Effector memory CD8-positive, alpha-beta T cell (primary cell): ENCODE measurements at places on chromosomes 2 and 18.

- DNase-seq: no peak
Observed at GRCh38 chr18:79529296-79529695, 133.6 kb downstream of the NFATC1 start.

- DNase-seq: no peak
Observed at GRCh38 chr2:29123617-29124349, 8.6 kb downstream of the CLIP4 start.

DNA sequence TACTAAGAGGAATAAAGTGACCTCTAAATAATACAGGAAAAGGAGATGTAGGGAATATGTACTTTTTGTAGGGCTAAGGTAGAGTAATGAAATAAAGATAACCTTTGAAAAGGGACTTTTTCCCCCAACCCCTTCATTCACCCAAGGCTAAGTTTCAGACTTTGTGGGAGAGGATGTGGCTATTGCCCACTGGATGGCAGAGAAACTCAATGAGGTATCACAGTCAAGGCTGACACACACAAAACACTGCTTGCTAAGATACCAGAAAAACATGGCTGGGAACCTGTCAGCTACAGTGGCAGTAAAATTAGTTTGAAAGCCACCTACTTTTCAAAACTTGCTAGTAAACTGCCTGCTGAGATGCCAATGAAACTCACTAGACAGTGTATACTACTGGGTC lies 158.8 kb upstream of the WDSUB1 start:
- DNase-seq: no peak

- no peak for DNase-seq
Observed at GRCh38 chr2:67389286-67389685, 7.8 kb upstream of the ETAA1 start.

DNA sequence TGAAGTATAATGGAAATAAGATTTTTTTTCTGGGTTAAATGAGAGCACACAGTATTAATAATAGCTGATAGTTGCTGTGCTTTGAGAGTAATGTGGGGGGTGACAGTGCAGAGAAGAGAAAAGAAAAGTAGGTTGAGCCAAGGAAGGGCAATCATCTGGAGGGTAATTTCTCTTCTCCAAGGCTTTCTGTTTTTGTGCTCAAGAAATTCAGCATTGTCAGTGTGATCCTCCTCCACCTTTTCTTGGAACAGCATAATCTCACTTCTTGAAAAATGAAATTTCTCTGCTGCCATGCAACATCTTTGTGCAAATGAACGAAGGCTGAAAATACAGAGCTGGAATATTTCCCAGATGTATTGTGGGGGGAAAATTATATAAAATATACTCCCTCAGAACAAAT lies 673.1 kb downstream of the LRRTM4 start:
- no peak for DNase-seq

DNA sequence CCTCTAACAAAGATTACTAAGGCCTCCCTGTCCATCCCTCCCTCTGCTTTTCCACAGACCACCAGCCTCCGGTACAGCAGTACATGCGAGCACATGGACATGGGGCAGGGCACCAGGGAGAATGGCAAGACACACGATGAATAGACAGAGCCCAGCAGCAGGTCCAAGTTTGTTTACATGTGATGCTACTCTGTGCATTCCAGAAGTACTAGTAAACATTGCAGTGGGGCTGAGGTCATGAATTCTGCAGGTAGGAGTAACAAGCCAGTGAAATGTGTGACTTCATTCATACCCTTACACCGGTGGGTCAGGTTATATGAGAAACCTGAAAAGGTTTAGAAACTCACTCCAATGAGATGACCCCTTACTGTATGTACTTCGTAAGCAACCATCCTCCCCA lies 205.7 kb downstream of the BCL11A start:
- no peak for DNase-seq

- DNase-seq: no peak
Observed at GRCh38 chr2:240451791-240452461, 16.5 kb downstream of the GPC1 start.

DNA sequence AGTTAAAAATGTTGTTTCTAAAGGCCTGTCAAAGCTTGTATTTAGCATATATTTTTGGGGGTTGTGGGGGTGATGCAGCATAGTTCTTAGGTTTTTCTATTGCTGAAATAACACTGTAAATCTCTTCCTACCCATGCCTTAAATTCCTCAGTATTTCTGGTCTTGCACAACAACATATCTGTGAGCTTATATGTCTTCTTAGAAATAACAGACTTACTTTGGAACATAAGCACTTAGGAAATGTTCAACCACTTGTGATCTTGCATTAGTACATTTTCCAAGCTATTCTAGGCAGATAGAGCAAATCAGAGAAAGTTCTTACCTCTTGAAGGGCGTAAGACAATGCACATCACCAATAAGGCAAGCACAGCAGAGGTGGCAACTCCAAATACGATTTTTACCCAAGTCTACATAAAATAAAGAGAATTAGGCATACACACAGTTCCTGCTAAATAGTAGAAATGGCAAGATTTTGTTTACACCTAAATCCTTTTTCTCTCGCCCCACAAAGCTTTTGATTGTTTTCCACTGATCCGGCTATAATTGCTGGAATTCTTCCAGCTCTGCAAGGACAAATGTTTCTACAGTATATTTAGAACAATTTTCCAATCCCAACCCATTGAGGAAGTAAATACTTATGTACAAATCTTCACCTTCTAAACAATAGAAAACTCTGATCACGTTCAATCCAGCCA lies 512 bp downstream of the FAP start:
- DNase-seq: no peak

- no peak for DNase-seq
Observed at GRCh38 chr2:113795405-113795920, 39.0 kb upstream of the SLC35F5 start.

DNA sequence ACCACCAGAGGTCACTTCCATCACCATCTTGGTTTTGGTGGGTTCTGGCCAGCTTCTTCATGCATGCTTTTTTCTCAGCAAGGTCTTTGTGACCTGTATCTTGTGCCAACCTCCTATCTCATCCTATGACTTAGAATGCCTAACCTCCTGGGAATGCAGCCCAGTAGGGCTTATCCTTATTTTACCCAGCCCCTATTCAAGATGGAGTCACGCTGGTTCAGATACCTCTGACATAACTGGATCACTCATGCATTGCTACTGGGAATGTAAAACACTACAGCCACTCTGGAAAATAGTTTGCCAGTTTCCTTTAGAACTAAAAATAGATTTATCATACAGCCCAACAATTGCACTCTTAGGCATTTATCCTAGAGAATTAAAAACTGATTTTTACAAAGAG lies 219.2 kb downstream of the IRS1 start:
- DNase-seq: no peak

- DNase-seq: peak; percentile 33
Observed at GRCh38 chr2:70340761-70341476, 39.1 kb upstream of the FAM136A start.

DNA sequence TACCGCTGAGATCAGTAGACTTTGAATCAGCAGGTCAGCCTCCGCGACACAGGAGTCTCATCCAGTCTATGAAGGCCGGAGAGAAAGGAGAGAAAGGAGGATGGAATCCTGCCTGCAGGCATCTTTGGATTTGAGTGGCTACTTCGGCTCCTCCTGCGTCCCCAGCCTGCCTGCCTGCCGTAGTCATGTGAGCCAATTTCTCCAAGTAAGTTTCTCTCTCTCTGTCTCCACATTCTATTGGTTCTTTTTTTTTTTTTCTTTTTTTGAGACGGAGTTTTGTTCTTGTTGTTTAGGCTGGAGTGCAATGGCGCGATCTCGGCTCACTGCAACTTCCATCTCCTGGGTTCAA lies 16.7 kb downstream of the PDCD1 start:
- no peak for DNase-seq

- no peak for DNase-seq
Observed at GRCh38 chr2:217142649-217143266, 282.9 kb upstream of the TNP1 start.

GRCh38 chr2:132974467-132975095 lies 304.6 kb upstream of the LYPD1 start:
- DNase-seq: no peak

GRCh38 chr2:102334486-102334885 lies 21.1 kb upstream of the IL18R1 start:
- DNase-seq: no peak

- no peak for DNase-seq
Observed at GRCh38 chr2:221200184-221200839, 371.8 kb downstream of the EPHA4 start.

- DNase-seq: no peak
Observed at GRCh38 chr2:97781981-97782380, 68.6 kb downstream of the ZAP70 start.

DNA sequence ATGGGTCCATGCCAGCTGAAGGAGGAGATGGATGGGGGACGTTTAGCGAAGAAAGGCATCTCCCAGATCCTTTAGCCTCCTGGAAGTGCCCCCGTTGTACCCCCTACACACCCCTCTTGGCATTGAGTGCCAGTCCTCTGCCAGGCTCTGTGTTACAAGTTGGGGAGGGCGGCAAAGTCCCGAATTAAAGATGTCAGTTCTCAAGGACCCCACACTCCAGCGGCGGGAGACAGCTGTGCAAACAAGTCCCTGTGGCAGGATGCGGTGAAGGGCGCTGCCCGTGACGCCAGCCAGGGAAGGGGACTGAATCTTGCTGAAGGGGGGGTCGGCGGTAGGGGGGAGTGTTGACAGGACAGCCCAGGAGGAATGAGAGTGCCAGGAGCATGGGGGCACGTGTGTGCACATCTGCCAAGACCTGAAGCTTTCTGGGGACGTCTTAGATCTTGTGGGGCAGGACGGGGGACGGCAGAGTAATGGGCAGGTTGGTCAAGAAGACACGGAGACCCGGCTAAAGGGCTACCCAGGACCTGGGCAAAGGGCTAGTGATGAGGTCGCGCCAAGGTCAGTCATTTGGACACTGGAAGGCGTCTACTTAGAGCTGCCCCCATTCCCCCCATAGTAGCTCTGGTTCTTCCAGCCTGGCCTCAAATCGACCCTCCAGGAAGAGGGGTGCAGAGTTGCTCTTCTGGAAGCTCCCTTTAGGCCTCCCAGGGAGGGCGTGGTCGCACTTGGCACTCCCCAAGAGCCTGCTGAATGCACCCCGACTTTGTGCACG lies 2.8 kb upstream of the CTDSP1 start:
- peak; percentile 67 for DNase-seq
